Epithelial cell of proximal tubule (primary cell): ENCODE measurements at places on chromosomes 1 and 21. TPM values are rescaled to one million over a fixed set of nuclear protein-coding genes. Genes with fewer than 3 reads are reported as not detected.

- no peak for DNase-seq
Observed at GRCh38 chr1:17618558-17619247, 79.2 kb downstream of the ARHGEF10L start.

GRCh38 chr1:41623736-41624135 lies 139.3 kb upstream of the EDN2 start:
- DNase-seq: no peak

- no peak for DNase-seq
Observed at GRCh38 chr1:204584699-204585372, 68.6 kb downstream of the MDM4 start.

GRCh38 chr1:160823296-160823695 lies 27.3 kb downstream of the LY9 start:
- no peak for DNase-seq

DNA sequence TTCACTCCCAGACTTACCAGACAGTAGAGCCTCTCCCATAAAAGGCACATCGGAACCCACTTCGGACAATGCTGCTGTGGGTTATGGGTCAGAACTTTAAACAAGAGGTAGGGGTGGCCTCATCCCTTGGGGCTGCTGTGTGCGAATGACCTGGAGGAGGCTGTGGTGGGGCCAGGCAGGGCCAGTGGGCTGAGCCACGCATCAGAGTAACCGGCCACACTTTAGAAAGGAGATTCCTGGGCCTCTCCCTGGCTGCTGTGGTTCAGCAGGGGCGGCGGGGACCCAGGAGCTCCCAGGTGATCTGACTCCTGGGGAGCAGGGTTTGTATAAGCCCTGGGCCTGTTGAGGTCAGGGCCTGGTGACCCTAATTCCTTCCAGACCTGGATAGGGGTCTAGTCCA lies 110.2 kb upstream of the C1orf174 start:
- no peak for DNase-seq

- DNase-seq: no peak
Observed at GRCh38 chr1:168365719-168366479, 85.2 kb downstream of the TBX19 start.

RORC gene
- not detected in 2 replicates for total RNA-seq

SPRR1A gene
- not detected in 2 replicates for total RNA-seq

OR2T10 gene
- not detected in 2 replicates for total RNA-seq
